ENCODE measurements at places on chromosomes 12 and 14.
A peak's percentile ranks its signal among the peaks of the same experiment; 100 is the strongest.

DNA sequence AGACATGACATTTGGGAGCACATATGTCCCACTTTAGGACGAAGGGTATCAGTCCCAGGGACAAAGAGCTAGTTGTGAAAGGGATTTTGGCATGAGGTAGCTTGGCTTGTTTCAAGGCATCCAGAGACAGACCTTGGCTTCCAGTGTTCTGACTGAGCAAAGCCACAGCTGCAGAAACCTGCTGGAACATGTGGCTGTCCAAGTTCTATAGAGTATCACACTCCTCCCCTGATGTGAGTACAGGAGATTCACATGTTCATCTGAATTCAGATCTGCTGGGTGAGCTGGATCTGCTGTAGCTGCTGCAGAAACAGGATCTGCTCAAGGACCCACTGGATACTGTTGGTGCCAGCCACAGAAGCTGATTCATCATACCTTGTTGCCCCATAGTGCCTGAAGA is 10.1 kb upstream of the C14orf39 start:
- DNase-seq, result no peak

DNA sequence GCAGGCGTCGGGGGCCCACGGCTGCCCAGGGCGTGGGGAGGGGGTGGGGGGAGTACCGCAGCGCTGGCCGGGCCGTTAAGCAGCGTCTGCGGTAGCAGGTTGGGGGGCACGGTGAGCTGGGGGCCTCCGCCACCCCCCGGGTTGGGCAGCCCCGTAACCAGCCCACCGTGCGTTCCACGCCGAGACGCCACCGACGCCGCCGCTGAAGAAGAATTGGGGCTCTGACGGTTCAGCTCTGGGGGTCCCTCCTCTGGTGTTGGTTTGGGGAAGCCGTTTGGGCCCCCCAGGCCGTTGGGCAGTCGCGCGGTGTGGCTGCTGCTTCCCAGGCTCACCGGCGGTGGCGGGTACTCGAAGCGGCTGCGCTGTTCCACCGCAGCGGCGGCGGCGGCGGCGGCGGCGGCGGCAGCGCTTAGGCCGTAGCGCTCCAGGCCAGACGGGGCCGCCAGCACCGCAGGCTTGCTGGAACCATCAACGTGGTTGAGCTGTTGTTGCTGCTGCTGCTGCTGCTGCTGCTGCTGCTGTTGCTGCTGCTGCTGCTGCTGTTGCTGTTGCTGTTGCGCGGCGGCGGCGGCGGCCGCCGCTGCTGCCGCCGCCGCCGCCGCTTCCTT is 1.5 kb downstream of the IRF2BPL start:
- peak; percentile 32 for DNase-seq

DNA sequence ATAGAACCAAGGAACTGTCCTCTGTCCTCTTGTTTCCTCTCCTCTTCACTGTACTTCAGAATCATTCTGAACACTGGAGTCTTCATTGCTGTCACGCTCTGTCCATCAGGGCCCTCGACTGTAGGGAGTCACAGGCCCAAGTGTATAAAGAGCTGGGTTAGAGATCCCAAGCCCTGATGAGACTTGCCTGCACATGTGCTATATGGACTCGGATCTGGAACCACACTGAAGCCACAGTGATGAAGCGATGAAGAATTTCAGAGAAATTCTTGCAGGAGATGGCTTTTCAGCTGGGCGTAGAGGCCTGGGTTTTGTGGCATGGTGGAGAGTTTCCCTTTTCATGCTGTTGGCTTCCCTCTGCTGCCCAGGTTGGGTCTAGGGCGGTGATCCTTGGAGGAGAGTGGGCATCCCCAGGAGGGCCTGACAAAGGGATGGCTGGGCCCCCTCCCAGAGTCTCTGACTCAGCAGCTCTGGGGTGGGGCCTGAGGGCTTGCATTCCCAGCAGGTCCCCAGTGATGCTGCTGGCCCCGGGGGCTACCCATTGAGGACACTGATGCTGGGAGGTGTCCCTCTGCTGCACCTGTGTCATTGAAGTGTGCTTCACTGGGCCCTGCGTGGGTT is 39.6 kb upstream of the YY1 start:
- DNase-seq, result no peak

DNA sequence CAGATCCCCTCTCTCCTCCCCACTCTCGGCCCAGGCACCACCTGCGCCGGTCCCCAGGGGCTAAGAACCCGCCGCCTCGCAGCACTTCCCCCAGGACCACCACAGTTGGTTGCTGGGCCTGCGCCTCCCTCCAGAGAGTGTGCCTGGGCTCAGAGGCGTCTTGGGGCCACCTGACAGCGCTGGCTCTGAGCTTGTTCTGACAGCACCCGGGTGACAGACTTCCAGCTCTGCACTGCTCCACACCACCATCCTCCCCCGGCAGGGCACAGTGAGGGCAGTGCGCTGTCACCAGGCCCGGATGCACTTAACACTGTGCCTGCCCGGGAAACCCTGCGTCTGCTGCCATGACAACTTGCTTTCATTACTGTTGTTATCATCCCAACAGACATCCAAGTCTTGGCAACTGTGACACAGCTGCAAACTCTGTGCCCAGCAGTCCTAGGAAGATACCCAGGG is 6.6 kb downstream of the BRF1 start:
- DNase-seq, result peak; percentile 66

- no peak for DNase-seq
Observed at GRCh38 chr14:102392506-102392905, 29.8 kb downstream of the TECPR2 start.

- no peak for DNase-seq
Observed at GRCh38 chr12:53747095-53747494, 4.7 kb downstream of the CISTR start.

GRCh38 chr14:42563313-42563712 is 956.6 kb downstream of the LRFN5 start:
- DNase-seq, result no peak

DNA sequence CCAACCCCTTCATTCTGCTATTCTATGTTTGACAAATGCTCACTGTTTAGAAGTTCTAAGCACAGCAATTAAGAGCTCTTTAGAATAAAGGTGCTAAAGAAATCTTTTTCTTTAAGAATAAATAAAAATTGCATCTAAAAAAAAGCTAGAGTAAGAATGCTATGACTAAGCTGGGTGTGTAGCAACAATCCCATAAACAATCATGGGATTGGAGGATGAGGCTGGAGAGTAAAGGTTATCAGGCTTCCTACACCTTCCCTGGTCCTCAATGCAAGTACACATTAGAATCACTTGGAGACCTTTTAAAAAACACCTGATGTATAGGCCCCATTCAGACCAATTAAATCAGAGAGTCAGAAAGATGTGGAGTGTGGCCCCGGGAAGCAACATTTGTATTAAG is 88.3 kb downstream of the CIT start:
- no peak for DNase-seq

DNA sequence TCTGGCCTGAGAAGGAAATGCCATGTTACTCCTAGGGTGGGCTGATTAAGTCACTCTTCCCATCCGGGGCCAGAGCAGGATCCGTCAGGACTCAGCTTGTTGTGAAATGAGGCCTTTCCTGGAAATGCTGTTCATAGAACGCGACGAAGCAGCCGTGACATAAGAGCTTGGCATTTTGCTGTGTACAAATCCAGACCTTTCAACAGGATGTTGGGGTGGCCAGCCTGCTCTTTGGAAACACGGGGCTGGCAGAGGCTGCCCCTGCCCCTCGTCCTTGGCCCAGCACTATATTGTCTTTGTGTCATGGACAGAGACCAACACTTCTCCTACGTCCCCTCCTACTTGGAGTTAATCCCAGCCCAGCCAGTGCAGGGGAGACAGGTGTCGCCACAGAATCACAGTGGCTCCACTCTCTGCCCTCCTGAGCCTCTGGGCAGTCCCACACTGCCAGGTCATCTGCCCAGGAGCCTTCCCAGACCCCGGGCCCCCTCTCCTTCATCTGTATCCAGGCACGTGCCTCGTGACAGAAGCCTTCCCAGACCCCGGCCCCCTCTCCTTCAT is 18.6 kb upstream of the EIF5 start:
- no peak for DNase-seq

DNA sequence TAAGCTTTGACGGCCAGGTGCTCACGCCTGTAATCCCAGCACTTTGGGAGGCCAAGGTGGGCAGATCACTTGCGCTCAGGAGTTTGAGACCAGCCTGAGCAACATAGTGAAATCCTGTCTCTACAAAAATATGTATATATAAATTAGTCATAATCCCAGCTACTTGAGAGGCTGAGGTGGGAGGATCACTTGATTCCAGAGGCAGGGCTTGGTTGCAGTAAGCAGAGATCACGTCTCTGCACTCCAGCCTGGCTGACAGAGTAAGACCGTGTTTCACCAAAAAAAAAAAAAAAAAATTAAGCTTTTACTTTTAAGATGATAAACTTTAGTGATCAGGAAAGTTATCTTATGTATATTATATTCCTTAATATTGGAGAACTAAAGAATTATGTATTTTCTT is 18.0 kb upstream of the SNAPC1 start:
- DNase-seq, result no peak

- no peak for DNase-seq
Observed at GRCh38 chr12:102564026-102564425, 83.7 kb upstream of the IGF1 start.

DNA sequence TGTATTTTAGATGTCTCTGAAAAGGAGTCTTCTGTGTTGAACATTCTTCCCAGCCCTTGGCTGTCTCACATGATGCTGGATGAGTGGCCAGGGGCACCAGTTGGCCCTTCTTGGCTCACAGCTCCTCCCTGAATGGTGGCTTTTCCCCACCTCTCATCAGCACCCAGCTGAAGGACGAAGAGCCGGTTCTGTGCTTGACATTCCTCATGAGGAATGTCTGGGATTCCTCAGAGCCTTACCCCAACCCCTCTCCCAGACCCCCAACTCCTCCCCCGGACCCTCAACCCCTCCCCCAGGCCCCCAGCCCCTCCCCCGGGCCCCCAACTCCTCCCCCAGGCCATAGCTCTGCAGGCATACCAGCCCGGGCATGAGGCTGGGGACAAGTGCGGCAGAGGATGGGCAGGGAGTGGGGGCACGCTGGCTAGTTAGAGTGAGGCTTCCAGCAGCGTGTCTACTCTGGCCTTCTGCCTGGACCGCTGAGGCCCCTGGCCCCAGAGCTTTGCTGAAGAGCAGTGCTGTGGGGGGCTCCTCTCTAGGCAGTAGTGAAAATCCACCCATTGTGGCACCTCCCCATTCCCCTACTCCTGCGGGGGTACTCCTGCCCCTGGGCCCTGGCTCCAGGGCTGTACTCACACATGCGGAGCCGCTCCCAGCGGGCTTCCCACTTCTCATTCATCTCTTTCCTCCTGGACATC is 64.3 kb downstream of the PLEKHG3 start:
- DNase-seq, result no peak

Measured in GDM1 (cell line).